ENCODE measurements at places on chromosomes 4 and X.
A peak's percentile ranks its signal among the peaks of the same experiment; 100 is the strongest.

DNA sequence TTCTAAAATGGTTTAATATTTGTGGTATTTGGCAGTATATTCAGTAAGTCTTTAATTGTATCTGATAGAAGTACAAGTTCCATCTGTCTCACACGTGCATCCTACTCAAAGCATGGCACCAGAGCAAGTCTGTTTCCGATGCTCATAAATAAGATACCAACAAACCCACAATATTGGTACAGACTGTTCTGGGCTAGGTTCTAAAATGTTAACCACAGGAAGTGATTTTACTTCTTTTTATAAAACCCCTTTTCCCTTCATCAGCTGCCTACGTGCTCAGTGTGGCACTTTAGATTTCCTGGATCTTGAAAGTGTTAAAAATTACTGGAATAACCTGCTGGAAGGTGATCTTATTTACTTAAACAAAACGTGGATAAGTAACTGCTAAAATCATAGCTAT lies 165.1 kb downstream of the CFAP299 start:
- no peak for DNase-seq

GRCh38 chr4:93066749-93067148 lies 761.8 kb upstream of the ATOH1 start:
- peak; percentile 23 for DNase-seq

DNA sequence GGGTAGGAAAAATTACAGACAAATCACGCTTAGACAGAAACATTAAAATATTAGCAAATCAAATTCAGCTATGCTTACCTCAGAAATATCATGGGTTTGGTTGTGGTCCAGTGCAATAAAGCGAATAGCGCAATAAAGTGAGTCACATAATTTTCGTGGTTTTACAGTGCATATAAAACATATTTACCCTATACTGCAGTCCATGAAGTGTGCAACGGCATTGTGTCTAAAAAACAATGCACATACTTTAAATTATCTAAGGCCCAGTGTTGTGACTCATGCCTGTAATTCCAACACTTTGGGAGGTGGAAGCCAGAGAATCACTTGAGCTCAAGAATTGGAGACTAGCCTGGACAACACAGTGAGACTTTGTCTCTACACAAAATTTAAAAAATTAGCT lies 195.7 kb upstream of the IL1RAPL1 start:
- DNase-seq: no peak

GRCh38 chr4:25951390-25951952 lies 37.5 kb downstream of the SMIM20 start:
- no peak for DNase-seq

Measured in fibroblast of skin of left biceps (primary cell).